GM04503 (cell line): ENCODE measurements at places on chromosomes 3 and 15.

GRCh38 chr3:25587094-25587493 lies 77.6 kb downstream of the TOP2B start:
- DNase-seq: no peak

- peak; percentile 76 for DNase-seq
Measured at GRCh38 chr3:187811585-187812250, 66.5 kb upstream of the BCL6 start.

- no peak for DNase-seq
Measured at GRCh38 chr15:90062462-90062932, 39.8 kb downstream of the IDH2 start.

- no peak for DNase-seq
Measured at GRCh38 chr3:169454060-169454317, 209.5 kb downstream of the MECOM start.

DNA sequence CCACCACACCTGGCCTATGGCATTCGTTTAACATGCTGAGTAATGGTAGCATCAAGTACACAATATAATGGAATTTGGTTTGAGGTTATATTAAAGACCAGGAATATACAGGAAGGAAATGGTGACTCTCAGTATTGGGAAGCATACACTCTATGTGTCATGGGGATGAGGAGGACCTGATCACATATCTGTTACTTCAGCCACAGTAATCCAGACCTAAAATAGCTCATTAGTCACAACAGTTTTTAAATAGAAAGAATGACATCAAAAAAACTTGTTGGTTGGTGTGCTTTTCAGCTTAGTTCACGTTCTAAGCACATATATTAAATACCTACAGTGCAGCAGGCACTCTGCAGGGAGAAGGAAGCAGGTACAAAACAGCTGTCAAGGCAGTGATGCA lies 52.5 kb upstream of the ATP2C1 start:
- DNase-seq: no peak

GRCh38 chr3:197297002-197297401 lies 1.4 kb downstream of the DLG1 start:
- DNase-seq: no peak

DNA sequence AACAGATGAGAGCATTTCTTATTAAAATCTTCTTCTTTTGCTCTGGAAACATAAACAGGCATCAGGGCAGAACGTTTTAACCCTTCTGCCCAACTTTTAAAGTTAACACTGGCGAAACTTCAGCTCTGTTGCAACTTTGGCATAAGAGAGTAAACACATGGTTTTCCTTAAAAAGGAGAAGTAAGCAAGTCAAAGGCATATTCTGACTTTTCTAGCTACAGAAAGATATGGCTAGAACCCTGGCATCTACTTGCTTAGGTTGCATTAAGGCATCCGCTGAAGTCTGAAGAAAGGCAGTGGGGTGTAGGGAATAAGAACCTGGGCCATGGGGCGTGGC lies 13.3 kb upstream of the IL16 start:
- DNase-seq: no peak

- DNase-seq: peak; percentile 57
Measured at GRCh38 chr3:64143409-64144130, 81.7 kb downstream of the PRICKLE2 start.

DNA sequence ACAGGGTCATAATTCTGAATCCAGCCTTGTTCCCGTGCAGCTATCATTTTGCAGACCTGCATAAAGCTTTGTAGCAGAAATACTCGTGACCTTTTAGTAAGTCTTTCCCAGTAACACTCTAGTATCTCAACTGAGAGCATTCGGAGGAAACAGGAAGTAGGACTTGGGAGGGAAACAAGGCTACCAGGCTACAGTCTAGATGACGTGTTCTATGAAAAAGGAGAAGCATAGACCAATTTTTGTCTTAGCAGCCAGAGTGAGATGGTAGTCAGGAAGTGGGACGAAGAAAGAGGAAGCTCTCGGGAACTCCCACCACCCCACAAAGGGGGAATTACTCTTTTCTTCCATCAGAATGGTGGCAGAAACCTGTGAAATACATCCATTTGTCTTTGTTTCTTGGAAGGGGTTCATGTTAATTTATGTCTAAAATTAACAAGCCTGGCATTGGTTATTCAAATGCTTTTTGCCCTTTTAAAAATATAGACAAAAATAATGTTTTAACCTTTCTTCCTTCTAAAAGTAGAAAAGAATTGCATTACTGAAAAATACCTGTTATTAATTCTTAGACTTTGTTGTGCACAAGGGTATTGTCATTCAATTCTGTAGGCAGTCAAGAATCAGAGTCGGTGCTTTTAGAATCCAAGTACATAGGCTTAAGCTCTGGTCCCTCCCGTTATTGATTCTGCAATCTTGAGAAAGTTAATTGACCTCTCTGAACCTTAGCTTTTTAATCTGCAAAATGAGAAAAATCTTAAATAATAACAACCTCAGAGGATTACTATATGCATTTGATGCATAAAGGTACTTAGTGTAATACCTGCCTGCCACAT lies 1.6 kb upstream of the SUCNR1 start:
- no peak for DNase-seq

- peak; percentile 73 for DNase-seq
Measured at GRCh38 chr15:31471731-31472430, 145.2 kb downstream of the KLF13 start.

- DNase-seq: peak; percentile 25
Measured at GRCh38 chr3:184662187-184662586, 49.7 kb downstream of the MAGEF1 start.

DNA sequence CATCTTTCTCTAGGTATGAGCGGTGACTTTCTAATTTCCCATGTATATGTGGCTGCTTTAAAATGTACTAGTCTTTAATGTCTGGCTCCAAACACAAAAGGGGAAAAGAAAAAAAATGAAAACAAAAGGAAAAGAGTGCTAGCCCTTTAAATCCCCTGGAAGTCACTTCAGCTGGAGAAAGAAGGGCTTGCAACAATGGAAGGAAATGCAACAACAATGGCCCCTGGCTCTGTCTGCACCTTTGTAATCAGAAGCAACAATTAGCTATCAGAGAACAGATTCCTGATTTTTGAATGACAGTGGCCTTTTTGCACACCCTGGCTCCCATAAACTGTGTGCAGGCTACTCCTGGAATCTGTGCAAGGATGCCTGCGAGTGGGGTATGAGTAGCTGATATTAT lies 591.2 kb downstream of the FHIT start:
- DNase-seq: no peak

DNA sequence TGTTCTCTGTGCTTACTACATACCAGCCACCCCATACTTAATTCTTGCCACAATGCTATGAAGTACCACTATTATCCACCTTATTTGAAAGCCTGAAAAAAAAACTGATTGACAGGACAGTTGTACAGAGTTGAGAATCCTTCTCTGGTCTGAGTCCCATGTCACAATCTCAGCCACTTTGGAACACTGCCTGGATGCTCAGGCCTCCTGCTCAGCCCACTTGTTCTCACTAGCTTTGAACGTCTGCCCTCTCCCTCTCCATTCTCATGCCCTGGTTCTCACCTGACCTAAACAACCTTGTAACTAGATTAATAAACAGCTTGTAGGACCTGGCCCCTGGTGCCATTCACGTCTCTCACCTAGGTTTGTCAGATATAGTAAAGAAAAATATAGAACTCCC lies 53.9 kb downstream of the TRIM69 start:
- DNase-seq: no peak

DNA sequence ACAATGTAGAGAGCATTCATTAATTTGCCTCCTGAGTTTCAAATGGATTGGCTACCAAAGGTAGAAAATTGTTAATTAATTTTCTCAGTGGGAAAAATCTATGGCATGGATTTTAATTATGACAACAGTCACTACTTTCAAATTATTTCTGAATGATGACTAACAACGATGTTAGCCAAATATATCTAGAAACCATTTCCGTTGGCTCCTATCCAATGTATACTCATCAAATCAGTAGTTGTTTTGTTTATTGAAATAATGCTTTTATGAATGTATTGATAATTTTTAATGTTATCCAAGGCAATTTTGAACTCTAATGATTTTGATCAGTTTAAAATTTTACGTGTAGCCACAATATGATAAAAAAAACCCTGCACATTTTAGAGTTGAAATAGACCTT lies 333.4 kb downstream of the NAALADL2 start:
- DNase-seq: no peak

- no peak for DNase-seq
Measured at GRCh38 chr3:96449803-96450202, 364.6 kb upstream of the EPHA6 start.

DNA sequence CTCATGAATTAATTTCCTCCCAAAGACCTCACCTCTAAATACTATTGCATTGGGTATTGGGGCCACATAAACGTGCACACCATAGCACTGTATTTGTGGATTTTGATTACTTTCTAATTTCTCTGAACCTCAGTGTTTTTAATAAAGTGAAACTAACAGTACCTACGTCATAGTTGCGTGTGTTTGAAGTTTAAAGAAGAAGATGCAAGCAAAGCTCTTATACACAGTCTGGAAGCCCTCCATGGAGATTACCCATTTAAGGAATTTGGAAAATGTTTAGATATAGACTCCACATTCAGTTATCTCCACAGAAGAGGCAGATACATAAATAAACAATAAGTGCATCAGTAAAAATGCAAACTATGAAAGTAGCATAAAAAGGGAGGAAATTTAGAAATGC lies 581.1 kb upstream of the GBE1 start:
- DNase-seq: no peak

- no peak for DNase-seq
Measured at GRCh38 chr3:107604057-107604822, 81.5 kb downstream of the BBX start.

- DNase-seq: no peak
Measured at GRCh38 chr3:86229775-86230094, 761.2 kb downstream of the VGLL3 start.

DNA sequence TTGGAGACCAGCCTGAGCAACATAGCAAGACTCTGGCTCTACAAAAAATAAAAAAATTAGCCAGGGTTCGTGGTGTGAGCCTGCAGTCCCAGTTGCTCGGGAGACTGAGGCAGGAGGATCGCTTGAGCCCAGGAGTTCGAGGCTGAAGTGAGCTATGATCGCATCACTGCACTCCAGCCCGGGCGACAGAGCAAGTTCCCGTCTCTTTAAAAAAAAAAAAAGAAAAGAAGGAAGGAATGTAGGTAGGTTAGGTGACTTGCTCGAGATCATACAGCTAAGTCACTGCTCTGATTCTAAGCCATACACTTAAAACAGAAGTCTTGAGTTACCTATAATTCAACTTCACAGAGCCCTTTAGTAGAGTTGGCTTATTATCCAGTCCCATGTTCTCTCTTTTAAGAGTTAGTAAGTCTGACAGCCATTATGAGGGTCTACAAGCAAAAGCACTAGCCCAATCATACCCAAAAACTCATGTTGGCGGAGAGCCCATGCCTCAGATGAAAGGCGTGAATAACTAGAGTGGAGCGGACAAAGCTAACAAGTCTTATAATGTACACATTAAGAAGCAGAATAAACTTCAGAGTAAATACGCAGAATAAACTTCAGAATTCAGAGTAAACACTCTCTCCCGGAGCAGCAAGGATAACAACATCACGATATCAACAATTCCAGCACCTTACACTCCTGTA lies 768 bp downstream of the AAGAB start:
- DNase-seq: no peak

DNA sequence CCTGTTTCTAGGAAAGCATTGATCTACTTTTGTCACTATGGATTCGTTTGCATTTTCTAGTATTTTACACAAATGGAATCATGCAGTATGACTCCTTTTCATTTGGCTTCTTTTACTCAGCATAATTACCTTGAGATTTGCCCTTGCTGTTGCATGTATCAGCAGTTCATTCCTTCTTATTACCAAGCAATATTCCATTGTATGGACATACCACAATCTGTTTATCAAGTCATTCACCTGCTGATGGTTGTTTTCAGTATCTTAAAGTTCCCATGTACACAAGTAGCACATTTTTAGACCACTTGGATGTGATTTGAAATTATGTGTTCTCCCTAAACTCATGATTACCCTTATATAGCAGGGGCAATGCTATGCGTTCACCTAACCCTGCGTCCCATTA lies 150.0 kb upstream of the UBE2E1 start:
- no peak for DNase-seq

DNA sequence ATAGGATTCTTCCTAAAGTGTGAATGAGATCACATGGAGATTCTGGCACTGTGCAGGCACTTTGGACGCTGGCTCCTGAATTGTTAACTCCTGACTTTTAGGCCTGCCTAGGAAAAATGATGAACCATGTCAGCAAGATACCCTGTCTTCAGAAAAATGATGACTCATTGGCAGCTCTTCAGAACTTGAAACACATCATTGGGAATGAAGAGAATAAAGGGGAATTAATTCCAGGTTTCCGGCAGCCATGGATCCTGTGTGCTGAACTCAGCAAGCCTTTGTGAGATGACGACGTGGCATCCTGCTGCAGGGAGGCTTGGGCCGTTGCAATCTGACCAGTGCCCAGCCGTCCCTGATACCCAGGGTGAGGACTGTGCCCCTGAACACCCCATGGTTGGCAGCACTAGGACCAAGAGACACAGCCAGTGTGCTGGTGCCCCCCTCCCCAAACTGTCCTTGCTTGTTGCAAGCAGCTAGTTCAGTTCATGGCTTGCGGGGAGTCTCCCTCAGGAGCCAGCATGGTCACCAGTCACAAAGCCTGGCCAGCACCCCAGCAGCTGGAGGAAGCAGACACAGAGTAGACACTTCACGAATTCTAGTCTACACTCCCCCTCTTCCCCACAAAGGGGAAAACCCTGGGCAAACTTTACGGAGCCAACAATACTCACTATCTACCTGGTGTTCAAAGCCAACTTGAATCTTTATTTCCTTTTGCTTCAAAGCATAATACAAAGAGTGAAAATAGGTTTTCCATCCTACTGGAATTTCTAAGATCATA lies 7.8 kb upstream of the LIPC start:
- DNase-seq: peak; percentile 46

DNA sequence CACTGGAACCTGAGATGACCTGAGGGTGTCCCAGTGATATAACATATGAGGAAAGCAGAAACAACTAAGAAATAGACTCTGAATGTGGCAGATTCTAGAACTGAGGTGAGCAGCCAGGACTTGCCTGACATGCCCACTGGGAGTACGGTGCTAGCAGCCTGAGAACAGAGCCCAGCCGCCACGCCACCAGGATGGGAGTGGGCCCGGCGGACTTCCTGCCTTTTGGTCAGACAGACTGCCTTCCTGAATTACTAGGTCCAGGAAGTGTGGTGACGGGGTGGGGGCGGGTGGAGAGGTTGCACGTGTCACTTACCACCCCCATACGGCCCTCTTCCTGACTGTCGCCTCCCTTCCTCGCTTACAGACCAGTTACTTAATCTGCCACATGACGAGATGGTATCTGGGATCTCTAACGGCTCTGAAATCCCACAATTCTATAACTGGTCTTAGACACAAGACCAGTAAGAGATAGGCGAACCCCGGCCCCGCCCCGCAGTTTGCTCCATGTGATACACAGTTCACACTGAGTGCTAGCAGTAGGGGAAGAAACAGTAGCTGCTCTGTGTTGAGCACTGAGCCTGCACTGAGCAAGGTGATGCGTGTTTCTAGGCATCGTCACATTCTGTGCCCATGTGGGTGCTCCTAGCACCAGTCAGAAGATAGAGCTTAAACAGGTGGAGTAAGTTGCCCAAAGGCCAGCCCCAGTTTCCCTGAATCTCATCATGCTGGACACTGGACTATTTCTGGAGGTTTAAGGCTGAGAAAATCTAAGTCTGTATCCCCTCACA lies 95.7 kb downstream of the CPN2 start:
- no peak for DNase-seq
